Activated CD4-positive, alpha-beta T cell treated with anti-CD3 and anti-CD28 coated beads for 36 hours (primary cell): ENCODE measurements at places on chromosomes 6 and 20.

GRCh38 chr6:5511954-5512353 lies 250.6 kb downstream of the FARS2 start:
- no peak for DNase-seq

GRCh38 chr6:169896826-169897456 lies 145.5 kb downstream of the ERMARD start:
- no peak for DNase-seq

DNA sequence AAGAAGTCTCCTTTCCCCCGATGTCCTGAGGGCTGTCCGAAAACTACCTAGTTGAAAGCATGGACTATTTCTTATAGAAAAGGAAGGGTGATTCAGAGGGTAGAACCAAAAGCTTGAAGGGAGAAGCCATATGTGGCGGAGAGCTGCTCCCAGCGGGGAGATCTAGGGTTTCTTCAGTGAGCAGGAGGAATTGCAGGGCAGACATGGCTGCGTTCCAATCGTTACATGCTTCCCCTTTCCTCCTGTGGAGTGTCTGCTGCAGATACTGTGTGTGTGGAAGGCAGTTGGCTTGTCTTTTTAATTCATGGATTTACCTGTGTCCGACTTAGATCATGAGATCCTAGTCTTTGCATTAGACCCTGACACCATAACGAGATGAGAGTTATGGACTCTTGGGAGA lies 799.5 kb downstream of the QKI start:
- no peak for DNase-seq

DNA sequence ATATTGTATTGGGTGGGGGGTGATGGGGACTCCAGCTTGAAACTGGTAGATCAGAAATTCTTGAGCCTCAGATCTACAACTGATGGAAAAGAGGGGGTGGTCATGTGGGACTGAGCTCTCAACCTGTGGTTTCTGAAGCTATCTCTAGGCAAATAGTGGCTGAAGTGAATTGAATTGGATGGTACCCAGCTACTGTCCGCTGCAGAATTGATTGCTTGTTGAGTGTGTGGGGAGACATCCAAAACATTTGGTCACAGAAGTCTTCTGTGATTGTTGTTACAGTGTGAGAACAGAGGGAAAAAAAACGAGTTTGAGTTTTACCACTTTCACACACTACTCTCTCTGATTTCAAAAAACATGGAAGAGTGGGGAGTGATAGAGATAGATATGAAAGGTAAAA lies 14.8 kb downstream of the CDS2 start:
- DNase-seq, result no peak

DNA sequence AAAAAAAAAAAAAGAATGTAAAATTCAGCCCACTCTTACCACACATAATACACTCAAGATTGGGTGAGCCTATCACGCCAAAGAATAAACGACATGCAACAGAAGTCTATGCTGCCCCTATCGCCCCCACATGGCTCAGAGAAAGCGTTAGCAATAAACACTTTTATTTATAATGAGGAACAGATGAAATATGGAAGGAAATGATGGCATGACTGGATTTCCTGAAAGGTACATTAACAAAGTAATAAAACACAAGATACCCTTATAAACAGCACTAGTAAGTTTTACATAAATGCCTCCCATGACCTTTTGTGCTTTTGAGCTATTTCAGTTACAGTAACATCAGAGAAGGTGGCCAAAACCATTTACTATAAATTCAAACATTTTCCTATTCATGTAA lies 71.4 kb upstream of the SCAF8 start:
- DNase-seq, result no peak

DNA sequence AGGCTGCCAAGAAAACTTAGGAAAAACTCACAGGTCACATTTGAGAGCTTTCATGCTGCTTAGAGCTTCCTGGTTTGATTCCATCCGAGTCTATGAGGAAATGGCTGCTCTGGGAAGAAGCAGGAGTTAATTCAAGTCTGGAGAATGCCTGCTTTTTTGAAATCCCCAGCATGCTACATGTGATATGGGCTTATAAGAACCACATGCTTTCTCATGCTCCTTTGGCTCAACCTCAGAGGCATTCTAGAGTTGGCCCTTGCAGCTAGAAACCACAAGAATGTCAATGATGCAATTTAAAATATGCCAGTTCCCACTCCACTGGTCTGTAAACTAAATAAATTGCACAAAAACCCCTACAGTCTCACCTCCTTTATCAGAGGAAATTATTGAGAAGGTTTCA lies 142.9 kb upstream of the OLIG3 start:
- no peak for DNase-seq

- no peak for DNase-seq
Observed at GRCh38 chr6:65182681-65183080, 524.3 kb downstream of the EYS start.

DNA sequence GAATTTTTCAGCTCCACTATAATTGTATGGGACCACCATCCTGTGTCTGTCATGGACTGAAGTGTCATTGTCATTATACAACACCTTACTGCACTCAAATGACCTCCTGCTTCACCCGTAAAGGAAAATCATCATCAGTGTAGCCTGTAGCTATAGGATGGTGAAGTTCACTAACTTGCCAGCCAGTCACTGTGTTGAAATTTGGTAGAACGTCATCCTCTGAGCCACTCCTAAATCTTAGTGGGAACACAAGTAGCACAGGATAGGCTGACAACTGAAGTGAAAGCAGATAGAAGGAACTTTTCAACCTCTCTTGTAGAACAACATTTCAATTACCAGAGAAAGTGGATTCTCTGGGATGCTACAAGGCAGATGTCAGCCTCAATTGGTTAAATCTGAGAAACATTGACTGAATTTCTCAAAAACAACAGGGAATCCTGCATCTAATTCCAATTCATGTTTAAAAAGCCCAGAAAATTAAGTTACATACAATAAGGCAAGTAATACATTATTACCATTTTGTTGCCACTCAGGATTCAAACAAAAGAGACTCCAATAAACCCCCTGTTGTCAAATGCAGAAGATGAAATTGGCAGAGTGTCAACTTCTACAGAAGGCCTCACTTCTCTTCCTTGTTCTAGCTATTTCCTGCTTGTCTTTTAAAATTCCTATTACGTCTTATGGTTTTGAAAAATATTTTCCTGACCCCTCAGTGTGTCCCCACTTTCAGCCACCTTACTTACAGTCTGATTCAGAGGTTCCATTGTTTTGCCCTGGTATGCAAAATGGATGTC lies 647.9 kb upstream of the AGPAT4 start:
- DNase-seq, result no peak

DNA sequence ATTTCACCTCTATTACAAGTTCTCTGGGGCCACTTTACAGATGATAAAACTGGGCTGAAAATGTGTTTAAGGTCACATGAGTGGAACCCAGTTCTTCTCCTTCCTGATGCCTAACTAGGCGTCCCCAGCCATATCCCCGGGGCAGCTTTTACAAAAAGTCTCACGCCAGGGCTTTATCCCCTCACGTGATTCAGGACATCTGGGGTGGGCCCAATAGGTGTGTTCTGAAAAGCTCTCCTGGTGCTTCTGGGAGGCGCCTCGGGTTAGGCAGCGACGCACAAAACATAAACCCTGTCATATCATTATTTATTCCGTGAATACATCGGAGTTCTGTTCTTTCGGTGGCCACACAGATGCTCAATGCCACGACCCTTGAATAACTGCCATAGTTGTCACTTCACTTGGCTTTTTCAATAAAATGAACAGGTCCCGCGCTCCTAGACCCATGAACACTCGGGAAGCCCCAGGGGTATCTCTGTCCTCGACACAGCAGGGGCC lies 32.1 kb downstream of the SF3B5 start:
- DNase-seq, result peak; percentile 27

DNA sequence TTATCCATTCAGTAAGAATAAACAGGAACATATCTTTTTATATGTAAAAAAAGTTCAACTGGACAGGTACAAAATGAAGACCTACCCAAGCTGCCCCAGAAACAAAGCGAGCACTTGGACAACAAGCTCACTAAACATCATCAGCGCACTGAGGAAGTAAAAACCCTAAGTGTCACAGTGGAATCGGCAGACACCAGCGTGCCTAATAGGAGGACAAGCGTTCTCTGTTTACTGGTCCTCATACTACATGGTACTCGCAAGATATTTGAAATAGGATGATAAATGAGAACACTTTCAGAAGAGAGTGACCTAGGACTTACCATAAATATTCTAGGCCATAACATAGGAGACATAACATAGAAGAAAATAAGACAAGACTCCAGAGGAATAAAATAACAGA lies 18.2 kb downstream of the MAP7 start:
- DNase-seq, result no peak

GRCh38 chr20:39800111-39800510 lies 838.0 kb downstream of the DHX35 start:
- DNase-seq, result no peak

DNA sequence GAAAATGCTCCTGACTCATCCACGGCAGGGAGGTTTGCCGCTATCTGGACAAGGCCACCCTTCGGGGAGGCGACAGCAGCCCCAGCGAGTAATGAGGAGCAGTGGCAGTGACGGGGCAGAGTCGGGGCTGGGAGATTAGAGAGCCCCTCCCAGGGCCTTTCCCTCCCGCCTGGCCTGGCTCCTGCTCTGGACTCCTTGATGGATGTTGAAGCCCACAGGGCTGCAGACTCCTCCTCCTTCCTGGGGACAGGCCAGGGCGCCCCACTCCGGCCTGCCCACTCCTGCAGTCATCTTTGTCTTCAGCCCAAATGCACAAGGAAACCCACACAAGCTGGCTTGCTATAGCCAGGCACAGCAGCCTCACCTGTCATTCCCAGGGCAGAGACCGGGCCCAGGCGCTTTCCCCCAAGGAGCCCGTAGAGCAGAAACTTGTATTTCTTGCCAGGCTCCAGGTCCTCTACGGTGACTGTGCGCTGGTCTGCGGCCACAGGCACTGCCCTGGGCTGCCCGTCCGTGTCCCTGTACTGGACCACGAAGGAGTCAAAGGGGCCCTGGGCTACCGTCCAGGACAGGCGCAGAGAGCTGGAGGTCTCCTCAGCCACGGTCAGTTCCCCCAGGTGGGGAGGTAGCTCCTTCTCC lies 7.7 kb downstream of the CYP21A2 start:
- DNase-seq, result no peak

DNA sequence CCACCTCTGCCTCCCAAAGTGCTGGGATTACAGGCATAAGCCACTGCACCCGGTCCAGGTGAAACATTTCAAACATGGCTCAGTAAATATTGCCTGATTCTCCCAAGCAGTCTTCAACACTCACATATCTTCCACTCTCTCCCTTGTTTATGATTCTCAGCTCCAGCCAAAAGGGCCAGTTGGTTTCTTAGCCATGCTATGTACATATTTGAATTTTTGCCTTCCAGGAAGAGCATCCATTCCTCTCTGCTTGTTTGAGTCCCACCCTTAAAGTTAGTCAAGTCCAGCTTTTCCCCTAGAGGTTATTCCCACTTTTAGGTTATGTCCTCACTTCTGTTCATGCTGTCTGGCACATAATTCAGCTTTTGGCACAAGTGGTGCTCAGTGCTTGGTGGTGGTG lies 5.9 kb downstream of the KIFC1 start:
- DNase-seq, result no peak

DNA sequence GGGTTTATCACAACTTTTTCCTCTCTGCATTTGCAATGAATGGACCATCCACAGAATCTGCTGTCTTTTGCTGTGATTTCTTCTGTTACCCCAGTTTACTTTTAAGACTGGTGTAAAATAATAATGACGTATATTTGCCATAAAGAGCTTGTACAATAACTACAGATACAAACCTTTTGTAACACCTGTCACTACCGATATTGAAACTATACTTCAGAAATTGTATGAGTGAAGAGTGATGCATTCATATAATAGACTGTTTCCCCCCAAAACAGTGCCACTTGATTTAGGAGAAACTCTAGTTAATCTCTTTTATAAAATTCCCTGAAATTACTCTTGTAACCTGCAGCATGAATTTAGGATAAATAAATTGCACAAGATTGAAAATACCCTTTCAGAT lies 26.4 kb upstream of the PIM1 start:
- DNase-seq, result no peak

GRCh38 chr6:111417181-111417585 lies 65.8 kb downstream of the REV3L start:
- DNase-seq, result no peak

GRCh38 chr6:15796844-15797243 lies 134.0 kb upstream of the DTNBP1 start:
- DNase-seq, result no peak

DNA sequence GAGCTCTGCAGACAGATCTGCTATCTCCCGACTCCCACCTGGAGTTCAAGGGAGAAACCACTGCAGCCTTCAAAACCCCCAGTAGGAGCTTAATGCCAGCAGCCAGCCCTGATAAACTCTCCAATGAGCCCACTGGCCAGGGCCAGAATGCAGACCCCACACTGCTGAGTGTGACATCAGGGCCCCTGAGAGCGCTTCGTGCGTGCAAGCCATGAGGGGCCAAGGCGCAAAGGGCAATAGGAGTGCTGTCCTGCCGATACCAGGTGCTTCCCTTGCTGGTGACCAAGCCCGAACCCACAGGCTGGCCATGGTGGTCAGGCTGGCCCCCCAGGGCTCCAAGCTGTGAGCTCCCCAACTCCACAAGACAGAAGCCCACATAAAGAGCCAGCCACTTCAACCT lies 33.2 kb upstream of the CST7 start:
- no peak for DNase-seq

- no peak for DNase-seq
Observed at GRCh38 chr20:61768571-61769285, 297.0 kb downstream of the TAF4 start.

DNA sequence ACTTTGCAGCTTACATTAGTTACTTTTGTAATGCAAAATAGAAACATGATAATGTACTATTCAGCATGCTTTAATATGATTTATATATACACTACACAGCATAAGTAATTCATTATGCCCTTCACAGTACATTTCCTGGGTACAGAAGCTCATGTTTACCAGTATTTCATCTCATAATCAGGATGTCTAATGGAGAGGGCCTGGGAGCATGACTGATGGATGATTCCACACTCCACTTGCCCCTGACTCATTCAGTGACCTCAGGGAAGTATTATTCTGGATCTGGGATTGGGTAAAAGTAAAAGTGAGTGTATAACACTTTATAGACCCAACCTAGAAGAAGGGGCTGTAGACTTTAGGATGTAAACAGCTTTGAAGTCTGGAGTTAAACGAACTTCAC lies 31.4 kb upstream of the BACH2 start:
- DNase-seq, result no peak

GRCh38 chr6:98832284-98833056 lies 1.9 kb upstream of the POU3F2 start:
- peak; percentile 37 for DNase-seq

DNA sequence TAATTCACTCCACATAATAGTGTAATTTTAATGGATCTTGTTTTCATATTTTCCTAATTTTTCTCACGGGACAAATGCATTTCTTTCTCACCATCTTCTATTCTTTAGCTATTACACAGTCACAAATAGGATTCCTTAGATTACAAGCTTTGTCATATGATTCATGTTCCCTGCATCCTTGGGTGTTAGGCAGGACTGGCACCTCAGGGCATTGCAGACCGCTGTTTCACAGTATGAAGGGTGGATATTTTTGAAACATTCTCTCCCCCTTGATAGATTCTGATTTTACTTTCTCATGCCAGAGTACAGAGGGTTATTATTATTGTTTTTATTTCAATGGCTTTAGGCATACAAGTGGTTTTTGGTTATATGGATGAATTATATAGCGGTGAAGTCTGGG lies 602.5 kb downstream of the PHF3 start:
- DNase-seq, result no peak
